ENCODE measurements at places on chromosomes 5 and 9.

DNA sequence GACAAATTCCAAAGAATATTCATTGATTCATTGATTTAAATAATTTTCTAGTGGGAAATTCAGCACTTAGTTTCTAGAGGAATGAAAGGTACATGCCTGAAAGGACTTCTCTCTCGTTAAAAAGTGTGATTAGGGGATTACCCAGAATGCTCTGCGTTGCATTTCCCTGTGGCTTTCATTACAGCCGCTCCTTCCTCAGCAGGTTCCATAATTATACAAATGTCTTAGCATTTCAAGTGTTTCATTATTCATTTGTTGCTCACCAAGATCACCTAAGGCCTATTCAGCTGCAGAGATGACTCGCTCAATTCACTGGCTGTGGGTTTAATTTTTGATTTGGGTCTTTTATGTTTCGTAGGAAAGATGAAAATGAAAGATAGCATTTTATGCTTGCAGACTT is 52.8 kb downstream of the SPATA31C2 start:
- DNase-seq: no peak

DNA sequence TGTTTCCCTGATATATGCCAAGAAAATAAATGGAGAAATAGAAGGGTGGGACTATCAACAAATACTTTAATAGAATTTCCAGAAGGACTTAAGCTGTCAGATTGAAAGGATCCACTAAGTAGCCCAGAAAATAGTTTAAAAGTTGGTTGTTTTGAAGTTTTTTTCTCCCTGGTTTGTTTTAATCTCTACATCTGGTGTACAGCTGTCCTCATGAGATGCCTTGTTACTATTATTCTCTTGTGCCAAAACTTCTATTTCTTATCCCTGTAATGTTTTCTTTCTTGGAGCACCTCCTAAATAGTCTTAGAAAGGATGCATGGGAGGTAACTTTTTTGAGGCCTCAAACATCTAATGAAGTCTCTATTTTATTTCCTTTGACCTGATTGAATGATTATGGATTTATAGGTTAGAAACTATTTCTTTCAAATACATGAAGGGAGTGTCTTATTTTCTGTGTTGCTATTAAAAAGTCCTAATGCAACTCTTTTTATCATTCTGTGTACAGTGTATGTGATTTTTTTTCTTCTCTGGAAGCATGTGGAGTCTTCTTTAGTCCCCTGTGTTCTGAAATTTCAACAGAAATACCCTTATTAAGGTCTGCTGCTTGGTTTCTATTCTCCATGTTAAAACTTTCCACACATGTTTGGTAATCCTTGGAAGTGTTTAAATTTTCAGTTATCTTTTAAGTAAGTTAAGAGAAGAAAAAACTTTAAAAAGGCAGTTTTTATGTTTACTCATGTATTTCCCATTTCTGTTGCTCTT is 140.0 kb upstream of the CDKN2B start:
- no peak for DNase-seq

- DNase-seq: no peak
These were observed 524 bp downstream of the CCNB1 start for GRCh38 chr5:69167493-69167855.

DNA sequence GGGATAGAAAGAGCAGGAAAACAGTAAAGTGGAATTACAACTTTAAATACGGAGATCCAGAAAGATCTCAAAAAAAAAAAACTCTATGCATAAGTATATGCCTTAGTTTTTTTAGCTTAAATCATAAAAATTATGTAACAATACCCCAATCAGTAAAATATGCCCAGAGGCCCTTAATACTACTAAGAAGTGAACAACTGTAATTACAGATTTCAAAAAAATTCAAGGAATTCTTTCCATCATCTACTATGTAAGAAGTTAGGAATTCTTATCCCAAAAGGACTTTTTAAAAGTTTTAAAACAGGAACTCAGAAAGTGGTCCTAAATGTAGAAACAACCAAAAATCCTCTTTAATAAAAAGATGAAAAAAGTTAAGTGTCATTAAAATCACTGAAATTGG is 111.3 kb downstream of the SSBP2 start:
- no peak for DNase-seq

DNA sequence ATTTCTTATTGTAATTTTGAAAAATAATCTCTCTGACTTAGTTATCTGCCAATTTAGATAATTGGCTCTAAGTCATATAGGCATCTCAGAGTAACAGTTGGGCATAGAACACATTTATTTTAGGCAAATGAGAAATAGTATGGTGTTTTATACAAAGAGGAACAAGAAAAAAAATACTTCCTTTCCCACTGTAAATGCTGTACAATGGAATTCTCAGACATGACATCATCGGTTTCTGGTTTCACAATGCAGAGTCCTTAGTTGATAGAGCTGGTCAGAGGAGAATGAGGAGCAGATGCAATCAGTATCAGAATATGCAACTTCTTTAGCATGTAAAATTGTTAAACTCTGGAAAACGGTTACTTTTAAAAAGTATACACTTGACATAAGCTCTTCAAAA is 49.4 kb downstream of the PLK2 start:
- DNase-seq: no peak

- DNase-seq: no peak
These were observed 33.4 kb downstream of the ARHGAP26 start for GRCh38 chr5:142803428-142804125.

DNA sequence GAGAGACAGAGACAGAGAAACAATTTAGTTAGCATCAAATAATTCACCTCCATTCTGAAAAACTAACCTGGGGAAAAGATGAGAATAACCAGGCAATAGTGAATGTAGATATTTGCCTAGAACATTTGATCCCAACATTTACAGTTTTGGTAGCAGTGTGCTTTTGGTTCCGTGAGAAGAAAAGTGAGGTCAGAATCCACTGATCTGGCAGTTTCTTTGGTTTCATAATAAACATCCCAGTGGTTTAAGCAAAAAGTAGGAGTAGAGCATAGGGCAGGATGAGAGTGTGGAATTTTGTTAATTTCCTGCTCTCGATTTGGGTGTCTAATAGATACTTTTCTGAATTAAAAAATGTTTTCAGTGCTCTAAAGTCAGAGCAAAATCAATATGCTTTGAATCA is 887.0 kb downstream of the NR2F1-AS1 start:
- DNase-seq: no peak

DNA sequence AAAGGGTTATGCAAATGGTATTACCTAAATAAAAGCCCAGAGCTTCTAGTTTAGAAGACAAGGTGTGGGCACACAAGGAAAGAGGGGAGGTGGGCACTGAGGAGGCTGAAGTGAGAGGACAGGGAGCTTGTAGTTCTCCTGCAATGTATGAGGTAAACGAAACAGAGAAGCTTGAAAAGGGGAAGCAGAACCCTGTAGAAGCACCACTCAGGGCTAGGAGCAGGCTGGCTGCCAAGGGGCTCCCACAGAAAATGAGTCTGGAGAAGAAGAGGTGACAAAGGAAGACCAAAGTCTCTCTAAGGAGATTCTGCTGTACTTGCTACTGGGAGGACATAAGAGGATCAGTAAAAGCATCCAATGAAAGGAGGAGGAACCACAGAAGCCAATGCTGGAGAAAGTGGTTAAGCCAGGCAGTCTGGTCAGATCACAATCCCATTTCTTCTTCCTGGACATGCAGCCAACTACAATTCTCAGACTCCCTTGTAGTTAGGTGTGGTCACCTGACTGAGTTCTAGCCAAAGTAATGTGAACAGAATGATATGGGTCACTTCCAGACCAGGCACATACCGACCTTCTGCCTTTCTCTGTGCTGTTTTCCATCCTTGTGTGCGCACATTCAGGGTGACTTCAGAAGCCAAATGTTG is 174.5 kb upstream of the MAP3K1 start:
- no peak for DNase-seq

DNA sequence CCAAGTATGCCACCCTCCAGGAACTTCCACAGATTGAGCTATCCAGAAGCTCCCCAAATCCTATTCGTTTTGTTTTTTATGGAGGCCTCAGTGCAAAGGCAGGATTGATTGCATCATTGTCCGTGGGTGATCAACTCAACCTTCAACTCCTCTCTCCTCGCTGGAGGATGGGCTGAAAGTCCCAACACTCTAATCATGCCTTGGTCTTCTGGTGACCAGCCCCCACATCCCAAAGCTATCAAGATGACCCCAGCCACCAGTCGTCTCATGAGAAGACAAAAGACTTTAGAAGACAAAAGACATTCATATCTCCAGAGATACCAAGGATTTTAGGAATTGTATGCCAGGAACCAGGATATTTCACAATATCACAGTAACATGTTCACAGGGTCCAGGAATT is 441.6 kb upstream of the WWC1 start:
- DNase-seq: no peak

GRCh38 chr5:2442496-2443354 is 308.8 kb downstream of the IRX2 start:
- no peak for DNase-seq

GRCh38 chr5:78907255-78907891 is 77.7 kb downstream of the ARSB start:
- DNase-seq: no peak

GRCh38 chr9:33785914-33786313 is 9.4 kb upstream of the PRSS3 start:
- DNase-seq: no peak

DNA sequence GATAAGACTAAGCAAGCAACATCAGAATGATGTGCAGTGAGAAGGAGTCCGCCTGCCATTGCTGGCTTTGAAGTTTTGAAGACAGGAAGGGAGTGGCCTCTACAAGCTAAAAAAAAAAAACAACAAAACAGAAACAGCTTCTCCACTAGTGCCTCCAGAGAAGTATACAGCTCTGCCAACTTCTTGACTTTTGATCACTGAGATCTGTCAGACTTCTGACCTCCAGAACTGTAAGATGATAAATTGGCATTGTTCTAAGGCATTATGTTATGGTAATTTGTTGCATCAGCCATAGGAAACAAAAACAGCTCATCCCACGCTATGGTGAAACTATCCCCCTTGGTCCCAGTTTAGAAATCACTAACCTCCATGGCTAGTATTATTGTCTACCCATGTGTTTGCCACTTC is 131.0 kb upstream of the VCAN start:
- DNase-seq: no peak

DNA sequence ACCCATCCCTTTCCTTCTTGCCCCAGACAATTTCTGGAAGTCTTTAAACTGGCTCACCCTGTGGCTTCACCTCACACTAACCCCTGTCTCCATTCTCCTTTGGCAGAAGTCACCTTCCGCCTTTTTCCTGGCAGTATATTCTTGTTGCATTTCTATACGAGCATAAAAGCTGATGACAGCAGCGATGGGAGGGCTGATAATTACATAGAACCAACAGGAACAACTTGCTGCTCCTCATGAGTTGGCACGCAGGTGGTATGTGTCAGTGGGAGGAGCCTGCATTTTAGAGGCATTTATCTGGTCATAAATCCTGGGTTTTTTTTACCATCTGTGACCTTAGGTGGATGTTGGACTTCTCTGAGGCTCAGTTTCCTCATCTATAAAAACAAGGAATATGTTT is 61.4 kb upstream of the CKMT2 start:
- DNase-seq: no peak

DNA sequence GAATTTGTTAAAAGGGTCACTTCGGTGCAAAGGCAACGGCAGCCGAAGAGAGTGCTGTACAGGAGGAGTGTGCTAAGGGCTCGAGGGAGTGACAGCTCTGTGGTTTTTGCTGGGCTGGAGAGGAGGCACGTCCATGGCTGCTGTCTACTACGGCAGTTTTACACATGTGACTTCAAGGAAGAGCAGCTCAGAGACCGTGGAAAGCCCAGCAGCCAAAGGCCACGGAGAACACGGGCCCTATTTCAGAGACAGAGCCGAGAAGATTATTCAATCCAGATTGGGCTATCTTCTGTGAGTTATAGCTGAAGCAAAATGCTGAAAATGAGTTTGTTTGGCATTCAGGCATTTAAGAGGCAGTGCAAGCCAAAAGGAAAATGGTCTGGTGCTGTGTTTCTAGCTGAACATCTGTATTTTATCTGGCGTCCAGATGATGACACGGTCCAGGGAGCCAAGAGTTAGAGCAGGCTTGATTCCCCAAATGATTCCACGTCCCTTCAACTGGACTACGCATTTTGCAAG is 96.4 kb downstream of the RFK start:
- DNase-seq: no peak

DNA sequence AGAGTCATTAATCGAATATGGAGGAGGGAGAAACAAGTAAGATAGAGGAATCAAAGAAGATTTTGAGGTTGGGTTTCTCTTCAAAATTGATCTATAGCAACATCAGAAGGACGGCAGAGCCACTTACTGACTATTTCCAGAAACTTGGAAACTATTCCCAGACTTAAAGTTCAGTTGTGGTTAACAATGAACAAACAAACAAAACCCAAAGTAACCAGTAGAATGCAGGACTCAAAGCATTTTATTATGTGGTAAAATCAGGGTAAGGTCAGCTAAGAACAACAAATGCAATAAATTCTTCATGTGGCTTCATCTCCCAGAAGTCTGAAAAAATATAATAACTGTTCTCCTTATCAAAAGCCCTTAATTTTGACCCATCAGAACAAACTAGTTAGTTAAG is 54.9 kb upstream of the OSMR start:
- no peak for DNase-seq

DNA sequence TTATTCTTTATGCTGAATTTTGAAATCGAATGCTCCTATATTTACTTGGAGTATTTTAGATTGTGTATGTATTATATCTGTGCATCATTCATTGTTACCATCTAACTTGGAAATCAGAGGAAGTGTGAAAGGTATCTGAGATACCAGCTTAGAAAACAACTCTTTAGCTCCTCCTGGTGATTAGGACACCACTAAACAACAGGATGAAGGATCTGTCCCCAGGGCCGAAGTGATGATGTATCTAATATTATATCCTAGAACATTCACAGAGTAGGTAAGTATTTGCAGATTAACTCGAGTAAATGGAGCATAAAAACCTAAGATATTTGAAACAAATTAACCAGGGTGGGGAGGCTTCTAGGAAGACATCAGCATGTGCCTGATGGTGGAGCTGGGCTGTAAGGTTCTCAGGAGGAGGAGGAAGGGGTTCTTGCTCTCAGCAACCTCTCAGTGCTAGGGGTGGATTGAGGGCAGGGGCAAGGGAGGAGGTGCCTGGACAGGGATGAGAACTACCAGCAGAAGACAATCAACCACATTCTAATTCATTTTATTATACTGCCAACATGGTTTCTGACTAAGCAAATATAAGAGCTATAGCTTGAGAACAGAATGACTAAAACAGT is 2.6 kb upstream of the NFIL3 start:
- no peak for DNase-seq

DNA sequence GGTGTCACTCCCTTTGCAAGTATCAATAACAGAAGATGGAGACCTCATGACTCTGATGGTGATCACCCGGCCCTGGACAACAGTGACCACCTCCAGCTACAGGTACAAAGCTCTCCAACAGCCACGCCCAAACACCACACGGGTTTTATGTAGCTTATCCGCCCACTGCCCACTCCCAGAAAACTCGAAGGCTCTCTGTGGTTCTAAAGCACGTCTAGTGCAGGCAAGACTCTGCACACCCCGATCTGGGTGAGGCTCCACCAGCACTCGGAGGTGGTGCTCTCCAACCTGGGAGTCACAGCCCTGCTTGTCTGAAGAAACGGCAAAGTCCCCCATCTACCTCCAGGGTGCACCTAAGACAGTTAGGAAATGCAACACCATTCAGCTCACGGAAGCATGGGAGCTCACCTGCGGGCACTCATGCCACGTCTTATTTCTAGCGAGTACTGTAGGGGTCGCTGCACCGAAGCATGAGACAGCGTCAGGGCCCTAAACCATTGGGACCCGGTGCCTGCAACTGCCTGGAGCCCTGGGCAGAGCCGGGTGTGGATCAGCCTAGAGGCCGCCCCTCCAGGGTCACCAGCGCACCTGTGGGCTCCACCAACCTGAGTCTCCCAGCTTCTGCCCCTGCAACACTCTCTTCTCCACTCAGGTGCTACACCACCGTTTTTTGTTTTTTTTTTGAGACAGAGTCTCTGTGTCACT is 58.1 kb upstream of the ZNF354A start:
- DNase-seq: no peak

All from activated CD8-positive, alpha-beta memory T cell treated with anti-CD3 and anti-CD28 coated beads, Interleukin-2, amount 50 U/mL, for 4 hours (primary cell).